ENCODE measurements at places on chromosomes 1 and 21.
A peak's percentile ranks its signal among the peaks of the same experiment; 100 is the strongest.

- DNase-seq, result no peak
Observed at GRCh38 chr1:53539226-53539625, 80.0 kb downstream of the DMRTB1 start.

DNA sequence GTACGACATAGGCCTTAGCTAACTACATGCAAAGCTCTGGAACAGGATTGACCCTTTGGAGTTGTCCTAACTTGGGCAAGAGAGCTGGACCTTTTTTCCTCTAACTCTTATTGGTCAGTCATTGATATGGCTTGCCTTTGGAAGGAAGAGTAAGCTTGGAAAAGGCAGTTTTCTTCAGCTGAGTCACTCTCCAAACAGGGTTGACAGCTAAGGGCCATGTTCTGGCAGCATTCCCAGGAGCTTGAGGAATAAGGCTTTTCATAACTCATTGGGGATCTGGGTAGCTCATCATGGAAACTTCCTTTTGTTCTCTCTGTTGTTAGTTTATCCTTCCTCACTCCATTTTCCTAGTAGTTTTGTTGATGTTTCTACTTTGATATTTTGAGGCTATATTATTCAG is 14.5 kb upstream of the ERRFI1 start:
- DNase-seq, result peak; percentile 95

DNA sequence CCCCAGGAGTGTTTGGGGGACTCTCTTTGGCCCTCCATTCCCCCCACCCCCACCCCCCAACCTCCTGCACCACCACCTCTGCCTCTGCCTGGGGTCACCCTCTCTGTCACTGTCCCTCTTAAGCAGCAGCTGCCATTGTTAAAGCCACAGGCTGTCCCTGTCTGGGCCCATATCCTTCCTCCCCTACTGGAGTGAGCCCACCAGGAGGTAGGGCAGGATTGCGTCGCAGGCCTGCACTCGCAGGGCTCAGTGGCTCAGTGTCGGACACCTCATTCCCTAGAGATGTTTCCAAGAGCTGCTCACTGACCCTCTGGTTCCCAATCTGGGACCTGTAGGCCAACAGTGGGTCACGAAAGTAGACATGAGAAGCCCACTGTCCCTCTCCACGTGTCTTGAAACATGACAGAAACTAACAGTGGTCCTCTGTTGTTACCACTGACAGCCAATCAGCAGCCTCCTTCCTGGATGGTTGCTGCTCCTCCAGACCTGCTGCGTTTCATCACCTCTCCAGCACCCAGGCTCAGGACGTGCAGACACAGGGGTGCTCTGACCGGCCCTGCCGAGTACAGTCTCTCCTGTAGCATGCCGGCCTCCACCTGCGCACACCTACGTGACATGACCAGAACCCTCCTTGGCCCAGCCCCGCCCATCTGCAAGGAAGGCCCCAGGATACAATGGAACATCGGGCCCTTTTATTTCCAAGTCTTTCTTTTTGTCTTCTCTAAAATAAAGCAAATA is 7.7 kb downstream of the PRDM15 start:
- no peak for DNase-seq

DNA sequence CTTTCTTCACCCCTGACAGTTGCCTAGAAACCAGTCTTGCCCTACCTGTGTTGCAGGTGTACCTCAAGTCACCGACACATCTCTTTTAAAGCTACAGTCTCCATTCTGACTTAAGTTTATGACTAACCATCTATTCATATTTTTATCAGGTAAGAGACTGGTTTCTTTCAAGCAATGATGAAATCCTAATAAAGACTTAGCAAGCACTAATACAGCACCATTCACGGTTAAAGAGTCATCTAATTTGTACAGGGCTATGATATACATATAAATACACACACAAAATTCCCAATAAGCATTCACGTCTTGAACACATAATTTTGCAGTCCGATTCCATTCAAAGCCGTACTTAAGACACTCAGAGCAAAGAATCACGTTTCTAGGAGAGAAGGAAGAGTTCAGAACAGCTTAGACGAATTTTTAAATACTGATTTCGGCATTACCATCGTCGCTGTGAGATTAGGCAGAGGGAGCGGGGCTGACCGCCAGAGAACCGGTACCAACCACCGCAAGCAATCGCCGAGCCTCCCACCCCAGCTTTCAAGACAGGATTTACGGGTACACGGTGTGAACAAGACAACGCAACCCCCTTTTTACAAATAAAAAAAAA is 943 bp downstream of the ERRFI1 start:
- no peak for DNase-seq

- no peak for DNase-seq
Observed at GRCh38 chr1:57464756-57465155, 40.9 kb upstream of the DAB1 start.

GRCh38 chr1:33255347-33256220 is 708 bp upstream of the ZNF362 start:
- DNase-seq, result no peak

- no peak for DNase-seq
Observed at GRCh38 chr1:185317886-185318310, 855 bp upstream of the IVNS1ABP start.

GRCh38 chr21:30257773-30258172 is 25.0 kb downstream of the KRTAP24-1 start:
- peak; percentile 13 for DNase-seq

GRCh38 chr1:243980471-243980870 is 70.6 kb upstream of the ZBTB18 start:
- no peak for DNase-seq

DNA sequence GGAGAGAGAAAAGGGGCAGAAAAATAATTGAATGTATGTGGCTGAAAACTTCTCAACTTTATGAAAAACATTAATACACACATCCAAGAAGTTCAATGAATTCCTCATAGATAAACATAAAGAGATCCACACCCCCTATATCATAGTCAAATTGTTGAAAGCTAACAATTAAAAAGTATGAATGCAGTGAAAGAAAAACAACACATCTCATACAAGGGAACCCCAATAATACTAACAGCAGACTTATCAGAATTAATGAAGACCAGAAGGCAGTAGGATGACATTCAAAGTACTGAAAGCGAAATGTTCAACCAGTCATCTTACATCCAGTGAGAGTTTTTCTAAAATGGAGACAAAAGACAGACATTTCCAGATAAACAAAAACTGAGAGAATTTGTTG is 134.4 kb downstream of the FMN2 start:
- no peak for DNase-seq

DNA sequence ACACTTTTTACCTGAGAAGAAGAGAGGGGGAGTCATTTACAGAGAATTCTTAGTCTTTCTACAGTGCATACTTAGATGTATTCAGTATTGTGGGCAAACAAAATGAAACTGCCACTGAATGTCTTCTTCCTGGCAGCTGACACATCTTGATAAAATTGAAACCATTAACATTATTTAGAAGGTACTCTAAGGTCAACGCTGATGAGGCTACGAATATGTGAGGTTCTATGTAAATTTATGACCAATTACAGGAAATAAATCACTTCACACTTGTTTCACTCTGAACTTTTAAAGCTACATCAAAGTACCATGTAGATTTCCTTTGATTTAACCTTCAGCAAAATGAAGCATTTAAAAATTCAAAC is 51.3 kb upstream of the GFI1 start:
- DNase-seq, result no peak

GRCh38 chr1:155913969-155914757 is 3.0 kb upstream of the RIT1 start:
- DNase-seq, result no peak

- no peak for DNase-seq
Observed at GRCh38 chr1:155207806-155208540, at the start of gene THBS3. THBS3 (minus strand) TSS chr1:155207897; CDS start chr1:155207876, 21 bp downstream.

- no peak for DNase-seq
Observed at GRCh38 chr1:172874950-172875349, 175.8 kb downstream of the TNFSF18 start.

DNA sequence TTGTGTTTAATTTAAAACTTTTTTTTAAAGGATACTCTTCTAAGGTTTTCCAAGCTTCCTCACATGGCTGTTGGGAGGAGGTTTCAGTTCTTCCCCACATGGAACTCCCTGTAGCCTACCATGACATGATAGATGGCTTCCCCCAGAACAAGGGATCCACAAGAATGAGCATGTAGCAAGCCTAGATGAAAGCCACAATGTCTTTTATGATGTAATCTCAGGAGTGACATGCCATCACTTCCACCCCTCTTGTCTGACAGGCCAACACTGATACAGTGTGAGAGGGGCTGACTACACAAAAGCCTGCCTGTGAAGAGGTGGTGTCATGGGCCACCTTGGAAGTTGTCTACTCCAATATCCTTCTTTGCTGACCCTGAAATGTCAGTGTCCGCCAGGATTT is 32.0 kb downstream of the CD34 start:
- DNase-seq, result no peak

- no peak for DNase-seq
Observed at GRCh38 chr1:26025517-26025916, 3.9 kb downstream of the EXTL1 start.

DNA sequence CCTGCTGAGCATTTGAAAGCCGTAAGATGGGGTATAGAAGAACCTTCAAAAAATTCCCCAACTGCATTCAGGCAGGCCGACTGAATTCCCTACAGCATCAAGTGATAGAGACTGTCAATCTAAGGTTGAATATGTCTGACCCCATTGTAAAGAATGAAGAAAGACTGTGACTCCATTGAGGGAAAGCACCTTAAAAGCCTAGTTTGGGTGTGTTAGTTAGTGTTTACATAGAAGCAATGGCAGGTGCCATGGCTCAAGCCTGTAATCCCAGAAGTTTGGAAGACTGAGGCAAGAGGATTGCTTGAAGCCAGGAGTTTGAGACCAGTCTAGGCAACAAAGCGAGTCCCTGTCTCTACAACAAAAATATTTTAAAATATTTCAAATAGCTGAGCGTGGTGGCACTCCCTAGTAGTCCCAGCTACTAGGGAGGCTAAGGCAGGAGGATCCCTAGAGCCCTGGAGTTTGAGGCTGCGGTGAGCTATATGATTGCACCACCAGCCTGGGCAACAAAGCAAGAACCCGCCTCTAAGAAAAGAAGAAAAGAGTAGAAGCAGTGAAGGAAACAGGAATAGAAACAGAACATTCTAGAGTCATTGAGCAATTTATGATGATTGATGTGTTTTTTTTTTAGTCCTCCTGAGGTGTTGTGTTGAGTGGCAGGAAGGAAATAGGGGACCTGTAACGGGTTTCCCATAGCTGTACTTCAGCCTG is 15.4 kb downstream of the POLR3GL start:
- no peak for DNase-seq

DNA sequence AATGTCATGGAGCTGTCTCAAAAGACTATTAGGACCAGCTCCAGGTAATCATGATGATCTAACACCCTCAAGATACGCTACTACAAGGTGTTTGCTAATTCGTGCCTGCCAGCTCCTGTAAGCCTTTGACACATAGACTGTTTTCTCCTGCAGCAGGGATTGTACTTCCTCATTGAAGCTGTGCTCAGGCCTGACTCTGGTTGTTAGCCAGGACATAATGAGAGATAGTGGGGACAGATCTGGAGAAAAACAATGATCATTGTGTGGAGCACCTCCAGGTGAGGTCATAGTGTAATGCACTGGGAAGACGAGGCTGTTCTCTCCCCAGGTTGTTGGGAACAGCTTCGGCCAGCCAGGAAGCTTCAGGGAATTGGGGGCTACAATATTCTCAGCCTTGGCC is 94.6 kb downstream of the SETD4 start:
- DNase-seq, result no peak

DNA sequence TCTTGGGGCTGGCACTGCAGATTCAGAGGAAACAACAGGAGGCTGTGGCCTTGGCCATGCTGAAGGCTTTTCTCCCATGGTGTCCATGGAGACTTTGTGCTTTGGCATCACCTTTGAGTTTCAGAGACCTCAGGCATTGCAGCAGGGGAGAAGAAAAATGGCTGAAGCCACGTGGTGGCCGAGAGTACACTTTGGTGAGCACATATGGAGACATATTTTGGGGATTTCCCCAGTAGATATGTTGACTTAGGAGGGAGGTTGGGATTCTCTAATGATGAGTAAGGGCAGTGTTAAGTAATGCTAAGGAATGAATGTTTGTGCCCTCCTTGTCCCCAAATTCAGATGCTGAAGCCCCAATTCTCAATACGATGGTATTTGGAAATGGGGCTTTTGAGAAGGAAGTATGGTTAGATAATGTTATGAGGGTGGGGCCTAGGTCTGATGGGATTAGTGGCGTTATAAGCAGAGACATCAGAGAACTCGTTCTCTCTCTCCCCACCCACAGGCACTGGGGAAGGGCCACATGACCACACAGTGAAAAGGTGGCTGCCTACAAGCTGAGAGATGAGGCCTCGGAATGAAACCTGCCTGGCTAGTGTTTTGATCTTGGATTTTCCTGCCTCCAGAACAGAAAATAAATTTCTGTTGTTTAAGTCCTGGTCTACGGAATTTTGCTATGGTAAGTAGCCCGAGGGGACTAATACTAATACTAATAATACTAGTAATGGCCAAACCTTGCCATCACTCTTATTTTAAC is 98.6 kb downstream of the TBX19 start:
- no peak for DNase-seq

DNA sequence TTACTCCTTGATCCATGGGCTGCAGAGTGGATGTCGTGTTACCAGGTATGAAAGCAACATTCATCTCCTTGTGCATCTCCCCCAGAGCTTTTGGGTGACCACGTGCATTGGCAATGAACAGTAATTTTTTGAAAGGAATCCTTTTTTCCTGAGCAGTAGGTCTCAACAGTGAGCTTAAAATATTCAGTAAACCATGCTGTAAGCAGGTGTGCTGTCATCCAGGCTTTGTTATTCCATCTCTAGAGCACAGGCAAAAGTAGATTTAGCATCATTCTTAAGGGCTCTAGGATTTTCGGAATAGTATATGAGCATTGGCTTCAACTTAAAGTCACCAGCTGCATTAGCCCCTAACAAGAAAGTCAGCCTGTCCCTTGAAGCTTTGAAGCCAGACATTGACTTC is 27.3 kb downstream of the AGPAT3 start:
- no peak for DNase-seq

DNA sequence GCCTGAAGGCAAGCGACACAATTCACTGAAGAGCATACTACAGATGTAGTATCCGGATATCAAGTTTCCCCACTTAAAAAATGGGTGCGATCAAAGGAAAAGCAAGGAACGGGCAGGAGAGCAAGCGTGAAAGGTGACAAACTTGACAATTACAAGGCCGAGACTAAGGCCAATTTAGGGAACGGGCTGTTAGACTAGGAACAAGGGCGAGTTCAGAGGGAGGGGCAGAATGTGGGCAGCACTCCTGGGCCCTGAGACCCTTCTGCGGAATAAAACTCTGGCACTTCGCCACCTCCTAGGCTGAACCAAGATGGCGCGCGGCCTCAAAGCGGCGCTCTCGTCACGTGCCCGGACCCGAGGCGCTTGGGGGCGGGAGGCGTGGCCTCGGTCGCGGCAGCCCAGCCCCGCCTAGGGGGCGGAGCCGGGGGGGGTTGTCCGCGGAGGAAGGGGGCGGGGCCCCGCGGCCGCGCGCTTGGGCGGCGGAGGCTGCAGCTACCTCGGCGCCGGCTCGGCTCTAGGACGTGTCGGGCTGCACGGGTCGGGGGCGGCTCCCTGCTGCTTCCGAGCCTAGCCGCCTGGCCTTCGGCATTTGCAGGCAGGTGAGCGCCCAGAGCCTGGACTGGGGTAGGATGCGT is at the start of gene PPFIA4:
Gene PPFIA4 (plus strand): TSS at position 461 of the 635 bp plus-strand sequence. CDS start 12,518 bp downstream, outside the sequence.
- DNase-seq, result peak; percentile 73
